ENCODE measurements at places on chromosomes 6 and 20.

DNA sequence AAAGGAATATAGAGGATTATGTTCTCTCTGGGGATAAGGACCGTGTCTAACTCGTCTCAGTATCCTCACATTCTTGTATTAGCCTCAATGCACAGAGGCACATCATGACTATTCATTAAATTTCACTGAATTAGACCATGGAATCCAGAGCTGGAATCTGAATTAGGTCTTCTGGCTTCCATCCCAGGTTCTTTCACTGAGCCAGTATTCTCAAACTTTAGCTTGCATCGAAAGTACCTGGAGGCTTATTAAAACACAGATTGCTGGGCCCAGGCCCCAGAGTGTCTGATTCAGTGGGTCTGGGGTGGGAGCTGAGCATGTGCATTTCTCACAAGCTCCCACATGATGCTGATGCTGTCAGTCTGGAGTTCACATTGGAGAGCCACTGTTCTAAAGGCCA is 142.0 kb downstream of the UST start:
- no peak for DNase-seq

- no peak for DNase-seq
Observed at GRCh38 chr6:33712914-33713313, 1.4 kb upstream of the UQCC2 start.

DNA sequence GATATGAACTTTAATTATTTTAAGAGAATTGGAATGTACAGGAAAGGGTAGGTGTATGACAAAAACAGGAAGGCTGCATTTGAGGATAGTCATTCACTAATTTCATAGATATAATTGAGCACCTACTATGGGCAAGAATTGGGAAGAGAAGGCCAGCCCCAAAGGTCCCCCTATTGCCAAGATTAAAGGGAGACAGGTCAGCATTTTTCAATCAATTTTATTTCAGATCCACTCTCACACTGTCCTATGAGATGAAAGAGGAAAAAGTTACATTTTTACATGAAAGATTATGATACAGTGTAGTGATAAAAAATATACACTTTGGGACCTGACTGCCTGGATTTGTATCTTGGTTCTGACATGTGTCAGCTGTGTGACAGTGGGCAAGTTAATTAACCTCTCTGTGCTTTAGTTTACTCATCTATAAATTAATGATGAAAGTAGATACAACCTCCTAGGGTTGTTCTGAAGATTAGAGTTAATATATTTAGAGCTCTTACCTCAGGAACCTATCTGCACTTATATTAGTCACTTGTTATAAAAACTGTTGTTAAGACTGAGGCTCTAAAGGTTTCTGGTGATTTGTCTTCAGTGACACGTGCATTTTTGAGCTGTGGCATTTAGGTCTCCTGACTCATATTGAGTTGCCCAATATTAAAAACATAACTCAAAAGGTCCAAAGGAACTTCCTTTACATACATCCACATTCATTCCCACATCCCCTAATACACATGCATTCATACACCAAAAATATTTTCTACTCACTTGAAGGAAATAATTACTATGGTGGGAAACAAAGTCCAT is 45.7 kb downstream of the SCGN start:
- DNase-seq: no peak

- DNase-seq: no peak
Observed at GRCh38 chr6:79922018-79922417, 25.3 kb downstream of the ELOVL4 start.

DNA sequence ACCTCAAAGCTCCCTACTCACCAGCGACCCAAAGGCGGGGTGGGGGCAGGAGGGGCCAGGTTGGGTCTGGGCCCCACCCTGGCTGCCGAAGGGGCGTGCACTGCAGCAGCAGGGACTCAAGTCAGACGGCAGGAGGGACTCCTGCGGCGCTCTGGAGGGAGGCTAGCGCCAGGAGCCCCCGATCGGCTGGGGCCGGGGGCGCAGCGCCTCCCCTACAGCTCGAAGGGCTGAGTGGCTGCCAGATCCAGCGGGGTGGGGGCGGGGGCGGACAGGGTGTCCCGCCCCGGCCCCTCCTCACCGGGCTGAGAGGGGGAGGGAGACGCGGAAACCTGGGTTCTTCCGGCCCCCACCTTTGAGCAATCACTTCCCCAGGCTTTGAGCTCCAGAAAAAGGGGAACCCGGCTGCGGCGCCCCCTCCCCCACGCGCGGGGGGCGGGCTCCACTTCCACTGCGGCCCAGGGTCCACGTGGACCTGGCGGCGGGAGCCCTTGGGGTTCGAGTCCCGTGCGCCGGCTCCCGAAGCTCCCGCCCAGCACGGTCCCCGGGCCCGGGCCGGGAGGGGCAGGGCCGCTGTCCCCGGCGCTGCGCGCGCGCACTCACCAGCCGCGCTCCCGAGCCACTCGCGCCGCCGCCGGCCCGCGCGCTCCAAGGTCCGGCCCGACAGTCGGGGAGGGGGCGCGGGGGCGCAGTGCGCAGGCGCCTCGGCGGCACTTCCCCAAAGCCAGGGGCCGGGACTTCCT is at the start of gene RGS19:
RGS19 (minus strand) TSS at position 246 of the 740 bp plus-strand sequence. CDS start 2,632 bp downstream, outside the sequence.
- DNase-seq: peak; percentile 82

DNA sequence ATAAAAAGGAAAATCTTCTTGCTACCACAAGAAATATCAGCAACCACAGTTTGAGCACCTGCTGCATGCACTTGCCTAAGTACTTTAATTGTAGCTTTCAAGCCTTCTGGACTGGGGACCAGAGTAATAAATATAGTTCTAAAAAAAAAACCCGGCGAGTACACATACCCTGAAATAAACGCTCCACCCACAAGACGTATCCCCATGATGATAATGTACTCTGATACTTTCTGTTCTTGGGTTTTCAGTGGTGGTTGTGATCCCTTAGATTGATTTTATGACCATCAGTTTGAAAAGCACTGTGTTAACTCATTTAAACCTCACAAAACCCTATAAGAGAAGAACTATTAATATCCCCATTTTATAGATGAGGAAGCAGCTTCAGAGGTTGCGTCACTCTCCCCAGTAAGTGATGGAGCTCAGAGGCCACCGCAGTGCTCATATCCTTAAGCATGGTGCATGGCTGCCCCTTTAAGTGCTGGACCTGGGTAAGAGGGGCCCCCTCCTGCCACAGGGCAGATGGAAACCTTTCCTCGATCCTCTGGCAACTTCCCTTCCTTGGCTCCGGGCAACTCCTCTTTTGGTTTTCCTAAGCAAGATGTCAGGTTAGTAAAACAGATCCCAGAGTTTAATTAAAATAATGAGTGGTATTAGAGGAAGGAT is 67.3 kb downstream of the KCNB1 start:
- DNase-seq: no peak

GRCh38 chr6:130852844-130853554 is 25.8 kb downstream of the SMLR1 start:
- no peak for DNase-seq

DNA sequence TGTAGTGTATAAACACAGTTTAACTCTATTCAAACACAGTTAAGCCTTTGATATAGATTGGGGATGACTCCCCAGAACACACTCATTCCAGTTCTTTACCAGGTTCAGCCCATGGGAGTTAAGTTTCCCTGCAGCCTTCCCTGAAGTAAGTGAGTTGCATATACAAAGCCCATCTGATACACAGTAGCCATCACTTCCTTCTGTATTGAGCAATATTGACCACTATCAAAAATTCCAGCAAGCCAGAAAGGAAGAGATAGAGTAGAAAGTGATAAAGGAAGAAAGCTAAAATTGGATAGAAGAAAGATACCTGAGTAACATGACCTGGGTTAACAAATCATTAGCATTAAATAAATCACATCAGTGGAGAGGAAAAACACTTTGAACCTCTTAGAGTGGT is 34.6 kb downstream of the DEFB114 start:
- DNase-seq: no peak

GRCh38 chr6:6738922-6739716 is 150.6 kb downstream of the LY86 start:
- DNase-seq: no peak

- no peak for DNase-seq
Observed at GRCh38 chr20:38278763-38279162, 18.2 kb upstream of the KIAA1755 start.

DNA sequence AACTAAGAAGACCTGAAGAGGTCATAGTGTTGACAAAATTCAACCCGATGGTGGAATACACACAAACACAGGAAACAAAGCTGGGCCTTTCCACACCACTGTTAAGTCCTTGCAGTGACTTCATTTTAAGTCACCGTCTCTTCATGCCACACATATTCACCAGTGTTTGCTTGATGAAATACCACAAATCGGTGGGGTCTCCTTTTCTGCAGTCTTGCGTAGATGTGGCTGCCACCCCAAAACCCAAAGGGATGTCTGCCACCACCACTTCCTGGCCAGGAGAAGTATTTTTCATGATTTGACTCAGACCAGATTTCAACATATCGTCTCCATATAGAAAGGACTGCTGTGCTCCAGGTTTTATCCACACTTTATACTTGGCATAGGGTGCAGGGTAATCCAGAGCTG is 11.0 kb upstream of the COL10A1 start:
- no peak for DNase-seq

- DNase-seq: no peak
Observed at GRCh38 chr6:127516662-127517273, 2.4 kb downstream of the MTCL3 start.

GRCh38 chr6:170152989-170153388 is 137.9 kb downstream of the DLL1 start:
- DNase-seq: no peak

DNA sequence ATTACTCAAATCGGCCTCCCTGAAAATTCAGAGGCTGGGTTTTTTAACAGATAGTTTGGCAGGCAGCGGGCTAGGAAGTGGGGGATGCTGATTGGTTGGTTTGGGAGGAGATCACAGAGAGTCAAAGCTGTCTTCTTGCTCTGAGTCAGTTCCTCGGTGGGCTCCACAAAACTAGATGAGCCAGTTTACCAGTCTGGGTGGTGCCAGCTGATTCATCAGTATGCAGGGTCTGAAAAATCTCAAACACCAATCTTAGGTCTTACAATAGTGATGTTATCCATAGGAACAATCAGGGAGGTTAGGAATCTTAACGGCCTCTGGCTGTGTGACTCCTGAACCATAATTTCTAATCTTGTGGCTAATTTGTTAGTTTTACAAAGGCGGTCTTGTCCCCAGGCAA is 190.7 kb downstream of the C6orf118 start:
- no peak for DNase-seq

- no peak for DNase-seq
Observed at GRCh38 chr6:135250751-135251497, 69.8 kb downstream of the MYB start.

- no peak for DNase-seq
Observed at GRCh38 chr20:1822564-1823449, 72.4 kb upstream of the SIRPA start.

DNA sequence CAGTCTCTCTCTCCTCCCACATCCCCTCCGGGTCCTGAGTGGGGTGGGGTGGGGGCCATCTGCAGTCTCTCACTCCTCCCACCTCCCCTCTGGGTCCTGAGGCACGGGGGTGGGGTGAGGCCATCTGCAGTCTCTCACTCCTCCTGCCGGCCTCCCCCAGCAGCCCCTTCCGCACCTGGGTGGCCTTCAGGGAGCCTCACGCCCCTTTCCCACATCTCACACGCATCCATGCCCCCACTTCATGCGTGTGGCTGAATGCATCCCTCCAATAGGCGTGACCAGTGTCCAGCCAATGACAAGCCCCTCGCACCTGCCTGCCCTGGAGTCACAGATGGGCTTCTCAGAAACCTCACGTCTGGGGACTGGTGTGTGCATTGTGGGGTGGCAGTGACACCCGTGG is 993 bp upstream of the SRMS start:
- no peak for DNase-seq

GRCh38 chr6:32844839-32845383 is 1.1 kb upstream of the PSMB8 start:
- no peak for DNase-seq

DNA sequence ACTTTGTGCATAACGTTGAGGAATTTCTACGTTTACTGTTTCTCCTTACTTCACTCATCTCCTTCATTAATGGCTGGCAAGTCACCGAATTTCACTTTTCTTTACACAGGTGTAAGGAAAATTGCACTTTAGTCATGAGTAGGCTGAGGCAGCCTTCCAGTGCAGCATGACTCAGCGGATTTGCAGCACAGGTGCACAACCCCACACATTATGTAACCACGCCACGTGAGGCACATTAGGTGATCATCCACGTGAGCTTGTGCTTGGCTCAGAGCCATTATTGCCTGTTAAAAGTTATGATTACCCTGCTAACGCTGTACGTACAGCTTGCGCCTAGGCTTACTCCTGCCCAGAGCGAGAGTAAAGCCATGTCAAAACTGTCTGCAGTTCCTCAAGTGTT is 158.8 kb downstream of the NKAIN2 start:
- no peak for DNase-seq

DNA sequence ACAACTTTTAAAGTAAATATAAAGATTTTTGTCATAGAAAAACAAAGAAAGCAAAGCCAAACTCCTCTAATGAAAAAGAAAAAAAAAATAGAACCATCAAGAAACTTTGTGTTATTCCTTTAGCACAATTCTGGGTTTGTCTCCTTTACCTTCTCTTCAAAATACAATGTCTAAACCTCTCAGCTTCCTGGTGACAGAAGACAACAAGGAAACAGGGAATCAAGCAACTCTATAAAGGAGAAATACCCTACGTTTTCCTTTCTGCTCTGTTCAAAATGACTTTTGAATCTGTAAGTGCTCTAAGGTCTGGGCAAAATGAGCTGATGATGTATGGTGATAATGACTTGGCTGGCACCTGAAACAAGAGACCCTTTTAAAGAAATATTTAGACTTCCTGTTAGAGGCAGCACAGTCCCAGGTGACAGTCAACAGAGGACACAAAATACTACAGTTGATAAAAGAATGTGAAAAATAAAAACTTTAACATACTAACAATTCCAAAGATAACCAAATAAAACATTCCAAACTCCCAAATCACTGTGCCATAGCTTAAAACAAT is 101.4 kb downstream of the PRDM1 start:
- DNase-seq: no peak

GRCh38 chr20:4604580-4604979 is 117.1 kb upstream of the PRND start:
- no peak for DNase-seq

DNA sequence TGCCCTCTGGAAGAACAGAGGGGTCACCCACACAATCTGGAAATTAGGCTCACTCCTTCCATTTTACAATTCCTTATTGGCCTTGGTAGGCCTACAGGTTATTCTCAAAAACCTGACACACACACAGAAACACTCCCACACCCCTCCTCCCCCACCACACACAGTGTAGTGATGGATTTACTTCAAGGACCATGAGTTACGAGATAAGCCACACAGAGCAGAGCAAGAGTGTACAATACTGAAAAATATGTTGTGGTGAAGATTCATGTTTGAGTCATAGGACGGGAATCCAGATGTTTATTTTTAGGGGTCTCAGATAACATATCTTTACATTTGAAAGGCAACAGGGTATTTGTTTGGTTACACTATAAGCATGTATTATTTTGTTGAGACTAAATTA is 291.9 kb downstream of the PLCB1 start:
- DNase-seq: no peak
